ENCODE measurements at places on chromosomes 1 and 21.

GRCh38 chr1:165712764-165713163, 14.4 kb upstream of the ALDH9A1 start:
- no peak for DNase-seq

- no peak for DNase-seq
Observed at GRCh38 chr21:36769051-36769839, 70.3 kb downstream of the SIM2 start.

GRCh38 chr1:171457412-171457811, 27.9 kb upstream of the PRRC2C start:
- no peak for DNase-seq

DNA sequence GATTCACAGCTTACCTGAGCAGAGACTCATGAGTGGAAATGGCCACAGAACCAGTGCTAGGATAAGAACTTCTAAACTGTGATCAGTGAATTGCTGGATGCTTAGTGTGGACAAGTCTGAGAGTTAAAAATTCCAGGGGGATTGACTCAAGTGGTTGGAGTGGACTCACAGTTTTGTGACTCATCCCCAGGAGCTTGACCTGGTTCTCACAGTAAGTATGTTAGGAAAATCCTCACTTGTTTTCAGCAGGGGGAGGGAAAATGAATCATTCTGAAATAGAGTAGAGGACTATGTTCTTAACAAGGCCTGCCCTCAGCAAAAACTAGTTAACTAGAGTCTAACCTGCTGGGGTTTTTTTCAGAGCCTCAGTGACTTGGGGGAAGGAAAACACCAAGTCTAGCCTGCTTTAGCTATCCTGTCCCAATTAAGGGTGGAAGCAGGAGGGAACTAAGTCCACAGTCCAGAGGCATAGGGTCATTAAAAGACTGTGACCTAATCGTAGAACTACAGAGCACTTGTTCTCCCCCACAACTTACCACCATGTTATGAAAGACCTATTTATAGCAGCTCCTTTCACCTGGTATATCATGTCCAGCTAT, 6.1 kb upstream of the CDC73 start:
- DNase-seq: no peak

DNA sequence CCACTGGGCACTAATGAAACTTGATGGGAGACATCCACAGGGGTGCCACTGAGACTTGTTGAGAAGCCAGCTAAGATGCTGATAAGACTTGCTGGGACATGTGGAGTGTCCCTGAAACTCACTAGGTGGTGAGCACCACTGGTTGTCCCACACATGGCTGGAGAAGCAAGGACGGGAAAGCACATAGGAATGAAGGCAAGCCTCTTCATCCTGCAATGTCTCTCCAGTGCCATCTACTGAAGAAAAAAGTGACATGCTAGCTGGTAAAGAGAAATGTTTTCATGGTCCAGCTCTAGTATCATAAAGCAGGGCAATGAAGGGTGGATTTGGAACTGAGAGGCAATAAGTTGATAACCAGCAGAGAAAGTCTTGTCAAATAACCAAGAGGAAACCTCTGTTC, 283.0 kb downstream of the PAPPA2 start:
- DNase-seq: no peak

- no peak for DNase-seq
Observed at GRCh38 chr1:171389171-171389570, 75.2 kb downstream of the FMO4 start.

DNA sequence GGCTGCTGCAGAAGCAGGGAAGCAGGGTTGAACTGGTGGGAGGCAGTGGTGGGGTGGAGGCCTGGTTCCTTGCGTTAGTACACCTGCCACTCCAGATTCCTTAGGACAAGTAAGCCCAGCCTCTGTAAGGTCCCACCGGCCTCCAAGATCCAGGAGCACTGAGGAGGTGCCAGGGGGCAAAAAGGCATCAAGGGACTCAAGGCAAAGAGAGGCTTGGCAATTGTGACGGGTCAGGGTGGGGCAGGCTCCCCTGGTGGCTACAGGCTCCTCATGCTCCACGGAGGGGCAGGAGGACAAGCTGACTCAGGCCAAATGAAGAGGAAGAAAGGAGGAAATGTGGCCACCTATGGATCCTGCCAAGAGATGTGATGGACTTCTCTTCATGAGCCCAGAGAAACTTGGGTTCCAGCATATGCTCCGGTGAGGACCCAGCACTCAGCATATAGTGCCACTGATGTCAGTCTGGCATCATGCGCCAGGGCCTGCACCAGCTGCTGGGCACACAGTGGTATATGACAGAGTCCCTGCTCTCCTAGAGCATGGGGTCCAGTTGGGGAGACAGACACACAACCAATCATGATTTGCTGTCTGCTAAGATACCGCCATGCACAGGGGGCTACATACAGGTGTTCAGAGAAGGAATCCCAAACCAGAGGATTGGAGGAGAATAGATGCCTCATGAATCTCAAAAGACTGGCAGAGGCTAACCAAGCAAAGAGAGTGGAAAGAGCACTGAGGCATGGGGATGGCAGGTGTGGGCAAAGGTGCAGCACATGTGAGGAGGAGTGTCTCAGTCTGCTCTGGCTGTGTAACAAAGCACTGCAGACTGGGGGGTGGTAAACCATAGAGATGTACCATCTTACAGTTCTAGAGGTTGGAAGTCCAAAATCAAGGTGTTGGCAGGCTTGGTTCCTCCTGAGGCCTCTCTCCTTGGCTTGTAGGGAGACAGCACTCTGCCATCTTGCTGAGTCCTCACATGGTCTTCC, 249.7 kb downstream of the RHOU start:
- DNase-seq: no peak

DNA sequence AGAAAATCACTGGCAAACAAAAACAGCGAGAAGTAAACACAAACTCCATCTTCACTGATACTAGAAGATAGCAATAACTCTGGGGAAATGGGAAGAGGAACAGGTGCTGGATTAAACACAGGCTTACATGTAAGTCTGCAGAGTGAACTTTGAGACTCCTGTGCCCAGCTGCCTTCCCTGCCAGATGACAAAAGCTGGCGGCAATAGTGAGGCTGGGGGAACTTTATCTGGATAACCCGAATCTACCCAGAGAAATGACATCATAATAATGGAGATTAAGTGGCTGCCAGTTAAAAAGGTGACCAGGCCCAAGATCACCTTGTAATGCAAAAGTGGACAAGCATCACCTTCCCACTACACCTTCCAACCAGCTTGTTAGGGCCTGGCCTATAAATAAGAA, 184.5 kb downstream of the CHRM3 start:
- DNase-seq: no peak

GRCh38 chr1:112868191-112868590, 87.8 kb downstream of the SLC16A1 start:
- no peak for DNase-seq

DNA sequence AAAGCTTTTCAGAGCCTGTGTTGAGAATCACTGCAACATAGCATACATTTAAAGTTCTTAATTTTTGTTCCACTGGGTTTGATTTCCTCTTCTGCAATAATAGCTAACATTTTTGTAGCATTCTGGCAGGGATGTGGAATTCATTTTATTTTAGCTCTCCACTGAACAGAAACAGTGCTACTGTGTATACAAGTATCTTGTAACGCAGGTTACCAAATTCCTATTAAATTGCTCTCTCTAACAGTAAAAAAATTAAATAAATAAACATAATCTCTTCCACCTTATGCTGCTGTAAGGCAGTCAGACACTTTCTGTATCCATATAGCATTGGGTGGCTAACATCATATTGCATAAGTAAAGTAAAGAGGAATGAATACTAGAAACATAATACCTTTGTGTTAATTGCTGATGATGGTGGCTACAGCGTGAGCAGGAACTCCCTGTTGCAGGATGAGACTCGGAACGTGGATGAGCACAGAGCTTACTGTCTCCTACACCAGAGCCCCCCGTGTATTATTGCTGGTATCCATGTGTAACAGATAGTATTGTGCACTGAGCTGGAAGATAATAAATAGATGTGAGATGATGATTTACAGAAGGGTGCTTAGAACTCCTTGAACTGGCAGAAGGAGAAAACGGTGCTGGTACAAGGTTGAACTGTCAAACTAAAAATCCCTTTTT, 276.9 kb upstream of the SNX7 start:
- no peak for DNase-seq

- DNase-seq: no peak
Observed at GRCh38 chr1:45518910-45519309, 2.8 kb downstream of the PRDX1 start.

DNA sequence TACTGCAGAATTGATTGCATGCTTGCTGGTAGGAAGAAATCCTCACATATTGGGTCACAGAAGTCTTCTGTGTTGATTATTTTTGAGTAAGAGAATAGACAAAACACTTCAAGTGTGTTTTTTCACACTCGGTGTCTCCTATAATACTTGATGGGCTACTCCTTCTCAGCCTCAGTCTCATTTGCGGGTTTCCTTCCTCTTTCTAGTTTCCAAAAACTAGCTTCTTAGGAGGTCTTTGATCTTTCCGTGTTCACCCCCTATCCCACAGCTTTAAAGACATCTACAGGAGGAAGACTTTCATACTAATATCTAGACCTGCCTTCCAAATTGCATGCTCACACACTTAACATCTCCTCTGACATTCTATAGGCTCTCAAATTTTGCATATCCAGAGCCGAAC, 40.7 kb upstream of the NTPCR start:
- no peak for DNase-seq

GRCh38 chr21:34800797-34801518, 132.2 kb downstream of the CLIC6 start:
- DNase-seq: no peak

- DNase-seq: no peak
Observed at GRCh38 chr1:17535300-17535936, 4.1 kb upstream of the ARHGEF10L start.

DNA sequence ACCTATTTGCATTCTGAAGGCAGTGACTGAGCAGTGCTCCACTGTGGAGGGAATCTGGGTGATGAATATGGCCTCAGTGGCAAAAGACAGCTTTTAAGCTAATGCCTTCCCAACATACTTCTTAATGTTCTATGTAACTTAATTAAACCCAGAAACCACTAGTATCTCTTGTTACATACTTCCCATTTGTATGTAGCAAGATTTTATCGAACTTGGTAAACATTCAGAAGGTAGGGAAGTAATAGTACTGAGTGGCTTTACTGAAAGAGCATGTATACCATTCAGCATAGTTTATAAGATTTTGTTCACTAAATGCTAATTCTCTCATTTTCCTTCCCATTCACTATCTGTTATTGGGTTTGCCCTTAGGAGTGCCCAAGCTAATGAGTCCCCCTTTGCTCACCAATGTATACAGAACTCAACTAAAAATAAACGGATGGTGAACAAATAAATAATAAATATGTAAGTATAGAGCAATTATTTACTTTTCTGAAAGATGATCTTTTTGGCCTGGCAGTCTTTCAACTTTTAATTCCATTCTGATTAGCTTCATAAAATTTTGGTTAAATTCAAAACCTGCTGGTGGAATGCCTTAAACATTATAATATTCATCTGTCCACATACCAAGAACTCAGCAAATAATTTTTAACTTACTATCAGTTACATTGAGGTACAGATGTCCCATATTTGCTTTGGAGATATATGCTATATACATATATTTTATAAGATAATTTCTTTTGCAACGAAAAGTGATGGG, 204.4 kb downstream of the APP start:
- no peak for DNase-seq

GRCh38 chr1:168050307-168050706, 86.4 kb downstream of the GPR161 start:
- DNase-seq: no peak

GRCh38 chr1:156668801-156669637, 8.2 kb downstream of the NES start:
- DNase-seq: no peak
